Purkinje cell (primary cell): ENCODE measurements at places on chromosomes 5 and 9. TPM values are rescaled to one million over a fixed set of nuclear protein-coding genes. Genes with fewer than 3 reads are reported as not detected.

The CKS2 gene
- polyA plus RNA-seq = 149 and 184 TPM in 2 replicates

The RANBP17 gene
- 6.9 TPM in 1 of 2 replicates, not detected in the other for polyA plus RNA-seq

The WNK2 gene
- polyA plus RNA-seq = 8.7 and 17.7 TPM in 2 replicates

The KCNN2 gene
- polyA plus RNA-seq = 38.7 and 43.6 TPM in 2 replicates

The BHMT2 gene
- polyA plus RNA-seq = not detected in 2 replicates

The ITGA1 gene
- polyA plus RNA-seq = 2.2 and 8.4 TPM in 2 replicates

The HSDL2 gene
- 13.7 and 14.3 TPM in 2 replicates for polyA plus RNA-seq

The UGT3A2 gene
- polyA plus RNA-seq = not detected in 2 replicates

The GABRA1 gene
- 1,009 and 1,123 TPM in 2 replicates for polyA plus RNA-seq

The SLC31A1 gene
- 2.3 and 8.2 TPM in 2 replicates for polyA plus RNA-seq

The ANAPC2 gene
- 0.71 TPM in 1 of 2 replicates, not detected in the other for polyA plus RNA-seq

The AK8 gene
- polyA plus RNA-seq = 0.11 and 0.77 TPM in 2 replicates

The F12 gene
- polyA plus RNA-seq = 1.3 and 2.0 TPM in 2 replicates

The CATSPER3 gene
- not detected in 2 replicates for polyA plus RNA-seq

The HTR1A gene
- polyA plus RNA-seq = not detected in 2 replicates

The KIF27 gene
- polyA plus RNA-seq = 5.7 and 9.6 TPM in 2 replicates

The IL3 gene
- not detected in 2 replicates for polyA plus RNA-seq

The C9orf50 gene
- polyA plus RNA-seq = not detected in 2 replicates

The CYSRT1 gene
- polyA plus RNA-seq = 0.26 TPM in 1 of 2 replicates, not detected in the other

The CLIC3 gene
- not detected in 2 replicates for polyA plus RNA-seq

The CXCL14 gene
- 0.27 and 0.39 TPM in 2 replicates for polyA plus RNA-seq

The SAXO1 gene
- polyA plus RNA-seq = not detected in 2 replicates

The GFRA3 gene
- 2.5 and 6.5 TPM in 2 replicates for polyA plus RNA-seq

The GFI1B gene
- polyA plus RNA-seq = not detected in 2 replicates

The LOX gene
- 30.8 and 46.4 TPM in 2 replicates for polyA plus RNA-seq

The MSANTD3 gene
- polyA plus RNA-seq = 2.1 TPM in 2 replicates

The COL15A1 gene
- 0.04 TPM in 1 of 2 replicates, not detected in the other for polyA plus RNA-seq

The KCNT1 gene
- 0.07 and 0.82 TPM in 2 replicates for polyA plus RNA-seq

The CNTFR gene
- polyA plus RNA-seq = 0.66 and 3.7 TPM in 2 replicates

The FBP2 gene
- polyA plus RNA-seq = not detected in 2 replicates

The BTNL9 gene
- not detected in 2 replicates for polyA plus RNA-seq

The FANCG gene
- polyA plus RNA-seq = 3.2 and 6.0 TPM in 2 replicates

The LCN15 gene
- polyA plus RNA-seq = not detected in 2 replicates

The LCN12 gene
- polyA plus RNA-seq = not detected in 2 replicates

The JADE2 gene
- 1.0 and 2.7 TPM in 2 replicates for polyA plus RNA-seq

The C5orf58 gene
- not detected in 2 replicates for polyA plus RNA-seq

The PCDHGA3 gene
- 1.3 and 4.3 TPM in 2 replicates for polyA plus RNA-seq

The NR5A1 gene
- polyA plus RNA-seq = not detected in 2 replicates

The C1QTNF2 gene
- polyA plus RNA-seq = 2.4 and 4.7 TPM in 2 replicates

The PLPP1 gene
- polyA plus RNA-seq = 128 and 165 TPM in 2 replicates

The PLAC8L1 gene
- polyA plus RNA-seq = not detected in 2 replicates

The PCDHGA8 gene
- 0.11 and 0.13 TPM in 2 replicates for polyA plus RNA-seq

The KCNIP1 gene
- 139 and 148 TPM in 2 replicates for polyA plus RNA-seq

The WDR38 gene
- polyA plus RNA-seq = not detected in 2 replicates

The SET gene
- 177 and 187 TPM in 2 replicates for polyA plus RNA-seq

The SLC9A3 gene
- polyA plus RNA-seq = 2.3 and 3.3 TPM in 2 replicates

The INSL6 gene
- 2.3 TPM in 1 of 2 replicates, not detected in the other for polyA plus RNA-seq

The CDH10 gene
- 13.7 and 18.7 TPM in 2 replicates for polyA plus RNA-seq

The PCDHGA6 gene
- 0.30 and 0.60 TPM in 2 replicates for polyA plus RNA-seq

The IFNA21 gene
- not detected in 2 replicates for polyA plus RNA-seq
